Fibroblast of villous mesenchyme (primary cell): ENCODE measurements at places on chromosomes 6 and 20. TPM values are rescaled to one million over a fixed set of nuclear protein-coding genes. Genes with fewer than 3 reads are reported as not detected.

Gene CFB
- 3.5 and 12.1 TPM in 2 replicates for total RNA-seq

Gene HRH3
- not detected in 2 replicates for total RNA-seq

Gene IMPG1
- not detected in 2 replicates for total RNA-seq

Gene NT5E
- 345 and 593 TPM in 2 replicates for total RNA-seq

Gene ADGRF5
- 0.86 and 6.1 TPM in 2 replicates for total RNA-seq

Gene L3MBTL1
- total RNA-seq: 7.4 and 7.8 TPM in 2 replicates

Gene SLC4A11
- total RNA-seq: 1.6 and 1.7 TPM in 2 replicates

Gene SPATS1
- not detected in 2 replicates for total RNA-seq

Gene RBBP9
- total RNA-seq: 15.5 and 20.3 TPM in 2 replicates

Gene NKX2-4
- total RNA-seq: not detected in 2 replicates

Gene COQ3
- 6.1 and 9.1 TPM in 2 replicates for total RNA-seq

Gene PHIP
- 16.4 and 26.3 TPM in 2 replicates for total RNA-seq

Gene ADGRB3
- total RNA-seq: under 0.01 and 0.32 TPM in 2 replicates

Gene GNRH2
- total RNA-seq: under 0.01 TPM in 1 of 2 replicates, not detected in the other

Gene DNAH8
- total RNA-seq: under 0.01 and 0.32 TPM in 2 replicates

Gene NOX3
- not detected in 2 replicates for total RNA-seq

Gene PMEPA1
- 0.86 and 2.9 TPM in 2 replicates for total RNA-seq

Gene KPNA5
- 6.1 and 7.8 TPM in 2 replicates for total RNA-seq

Gene PGC
- total RNA-seq: not detected in 2 replicates

Gene SPTLC3
- under 0.01 and 0.97 TPM in 2 replicates for total RNA-seq

Gene HLA-DMB
- total RNA-seq: 1.7 TPM in 1 of 2 replicates, not detected in the other

Gene ENPP3
- total RNA-seq: under 0.01 TPM in 1 of 2 replicates, not detected in the other

Gene TSPO2
- not detected in 2 replicates for total RNA-seq

Gene OPN5
- total RNA-seq: not detected in 2 replicates

Gene MCHR2
- total RNA-seq: not detected in 2 replicates

Gene RIMS1
- total RNA-seq: 1.3 and 1.6 TPM in 2 replicates

Gene SNX14
- total RNA-seq: 113 and 151 TPM in 2 replicates

Gene HLA-DOA
- total RNA-seq: not detected in 2 replicates

Gene LSM2
- total RNA-seq: 21.6 and 23.7 TPM in 2 replicates

Gene ZFAND3
- 17.7 and 20.3 TPM in 2 replicates for total RNA-seq

Gene MEI4
- total RNA-seq: under 0.01 TPM in 1 of 2 replicates, not detected in the other

Gene HCRTR2
- not detected in 2 replicates for total RNA-seq

Gene MLN
- not detected in 2 replicates for total RNA-seq

Gene SLC44A4
- not detected in 2 replicates for total RNA-seq

Gene ZBTB22
- 14.8 and 16.0 TPM in 2 replicates for total RNA-seq

Gene TCP11
- total RNA-seq: 0.32 TPM in 1 of 2 replicates, not detected in the other

Gene MCUR1
- total RNA-seq: 12.2 and 13.8 TPM in 2 replicates

Gene NEDD9
- total RNA-seq: 27.1 and 29.8 TPM in 2 replicates

Gene SLC2A10
- 45.4 and 52.7 TPM in 2 replicates for total RNA-seq

Gene SSTR4
- total RNA-seq: not detected in 2 replicates

Gene PARD6B
- 1.6 and 6.5 TPM in 2 replicates for total RNA-seq

Gene TNFRSF6B
- 31.5 and 44.5 TPM in 2 replicates for total RNA-seq

Gene ANGPT4
- not detected in 2 replicates for total RNA-seq

Gene STMND1
- total RNA-seq: under 0.01 TPM in 1 of 2 replicates, not detected in the other

Gene CRISP3
- total RNA-seq: not detected in 2 replicates

Gene EYS
- under 0.01 TPM in 2 replicates for total RNA-seq

Gene CD40
- 0.43 and 0.97 TPM in 2 replicates for total RNA-seq

Gene NKAIN2
- not detected in 2 replicates for total RNA-seq

Gene C20orf144
- total RNA-seq: under 0.01 and 0.32 TPM in 2 replicates

Gene ZC2HC1B
- total RNA-seq: not detected in 2 replicates

Gene POPDC3
- total RNA-seq: 17.7 and 19.4 TPM in 2 replicates

Gene IL17F
- total RNA-seq: under 0.01 TPM in 1 of 2 replicates, not detected in the other

Gene ECT2L
- total RNA-seq: not detected in 2 replicates

Gene TMEM244
- not detected in 2 replicates for total RNA-seq

Gene RUNX2
- 8.6 and 9.7 TPM in 2 replicates for total RNA-seq

Gene VSX1
- total RNA-seq: not detected in 2 replicates

Gene CDH4
- 1.3 and 1.7 TPM in 2 replicates for total RNA-seq

Gene HSPA12B
- under 0.01 TPM in 1 of 2 replicates, not detected in the other for total RNA-seq

Gene PRR18
- total RNA-seq: under 0.01 TPM in 1 of 2 replicates, not detected in the other
